Activated naive CD4-positive, alpha-beta T cell treated with Interleukin-2 at 50 U/mL for 16 hours (primary cell): ENCODE measurements at places on chromosomes 16 and 17.

DNA sequence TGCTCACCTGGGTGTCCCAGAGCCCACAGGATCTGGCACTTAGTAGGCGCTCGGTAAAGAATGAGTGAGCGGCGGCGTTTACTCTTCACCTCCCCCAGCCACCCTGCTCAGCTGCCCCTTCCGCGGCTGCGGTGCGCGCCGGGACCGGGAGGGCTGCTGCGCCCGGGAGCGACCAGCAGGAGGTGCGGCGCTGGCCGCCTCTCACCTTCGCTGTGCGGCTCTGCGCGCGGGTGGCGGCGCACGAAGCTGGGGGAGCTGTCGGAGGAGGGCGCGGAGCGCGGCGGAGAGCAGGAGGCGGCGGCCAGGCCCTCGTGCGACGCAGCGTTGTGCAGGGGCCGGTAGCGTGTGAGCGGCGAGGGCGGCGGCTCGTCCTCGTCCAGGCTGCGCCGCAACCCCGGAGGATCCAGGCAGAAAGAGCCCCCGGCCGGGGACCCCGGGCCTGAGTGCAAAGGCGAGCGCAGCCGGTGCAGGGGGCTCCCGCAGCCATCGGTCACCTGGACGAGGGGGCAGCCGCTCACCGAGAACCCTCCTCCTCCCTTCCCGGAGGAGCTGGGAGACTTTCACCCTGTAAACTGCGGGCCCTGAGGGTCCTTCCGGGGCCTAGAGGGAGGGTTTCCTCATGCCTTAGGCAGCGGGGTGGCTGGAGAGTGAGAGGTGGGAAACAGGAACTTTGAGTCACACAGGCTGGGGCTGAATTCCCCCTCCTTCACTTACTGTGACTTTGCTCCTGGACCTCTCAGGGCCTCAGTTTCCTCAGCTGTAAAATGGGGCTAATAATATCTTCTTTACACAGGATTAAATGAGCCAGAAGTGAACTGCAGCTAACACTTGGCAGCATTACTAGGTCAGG lies 12.5 kb downstream of the SAMD14 start:
- peak; percentile 71 for DNase-seq

DNA sequence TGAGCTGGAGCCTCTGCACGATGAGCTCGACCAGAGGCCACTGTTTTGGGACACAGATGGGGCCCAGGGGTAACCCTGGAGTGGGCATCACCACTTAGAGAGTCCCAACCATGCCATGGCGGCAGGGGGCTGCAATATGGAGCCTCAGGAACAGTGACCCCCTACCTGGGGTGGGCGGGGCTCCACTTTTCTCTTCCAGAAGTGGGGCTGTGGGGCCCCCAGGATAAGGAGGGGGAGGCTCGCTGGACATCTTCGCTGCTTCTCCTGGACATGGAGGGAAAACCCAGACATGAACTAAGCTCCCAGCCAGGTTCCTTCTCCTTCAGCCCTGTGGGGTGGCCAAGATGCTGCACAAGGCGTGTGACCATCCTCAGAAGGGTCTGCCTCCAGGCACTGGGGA lies 24.7 kb downstream of the CDIP1 start:
- DNase-seq, result no peak

GRCh38 chr16:85185303-85186100 lies 73.2 kb upstream of the CIBAR2 start:
- no peak for DNase-seq

DNA sequence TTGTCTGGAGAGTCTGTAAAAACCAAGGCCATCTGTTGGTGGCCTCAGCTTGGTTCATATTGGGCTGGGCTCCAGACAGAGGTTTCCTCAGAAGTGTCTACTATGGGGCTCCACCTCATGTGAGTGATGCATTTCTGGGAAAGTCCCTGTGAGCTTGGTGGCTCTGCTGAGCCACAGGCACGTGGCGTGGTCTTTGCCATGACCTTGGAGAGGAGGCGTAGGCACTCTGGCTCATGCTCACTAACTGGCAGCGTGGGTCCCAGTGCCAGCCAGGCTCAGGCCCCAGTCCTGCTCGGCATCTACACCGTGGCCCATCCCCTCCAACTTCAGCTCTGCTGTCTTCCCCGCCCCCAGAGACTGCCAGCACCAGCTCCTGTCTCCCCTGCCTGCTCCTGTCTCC lies 10.7 kb upstream of the SMTNL2 start:
- peak; percentile 80 for DNase-seq

- DNase-seq, result peak; percentile 36
Observed at GRCh38 chr16:69494991-69495392, 70.6 kb downstream of the CYB5B start.

- no peak for DNase-seq
Observed at GRCh38 chr17:81866440-81867169, 4.5 kb downstream of the ARHGDIA start.

DNA sequence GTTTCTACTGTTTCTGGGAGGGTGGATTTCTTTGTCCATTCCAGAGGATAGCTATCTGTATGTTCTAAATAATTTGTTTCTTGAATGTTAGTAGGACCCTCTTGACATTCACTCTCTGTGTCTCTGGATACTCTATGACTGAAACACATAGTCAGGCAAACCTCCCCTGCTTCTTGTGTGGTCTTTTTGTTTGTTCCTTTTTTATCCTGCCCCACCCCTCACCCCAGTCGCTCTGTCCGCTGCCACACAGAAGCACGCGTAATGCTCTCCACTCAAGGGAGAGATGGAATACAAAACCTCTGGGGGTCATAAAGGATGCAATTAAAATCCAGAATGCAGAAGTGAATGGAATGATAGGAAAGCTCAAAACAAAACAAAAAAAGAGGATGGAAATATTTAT lies 253.1 kb downstream of the RBFOX1 start:
- no peak for DNase-seq

GRCh38 chr16:78645657-78646056 lies 546.2 kb downstream of the WWOX start:
- DNase-seq, result no peak

GRCh38 chr17:65987988-65988387 lies 203.9 kb downstream of the CEP112 start:
- no peak for DNase-seq

DNA sequence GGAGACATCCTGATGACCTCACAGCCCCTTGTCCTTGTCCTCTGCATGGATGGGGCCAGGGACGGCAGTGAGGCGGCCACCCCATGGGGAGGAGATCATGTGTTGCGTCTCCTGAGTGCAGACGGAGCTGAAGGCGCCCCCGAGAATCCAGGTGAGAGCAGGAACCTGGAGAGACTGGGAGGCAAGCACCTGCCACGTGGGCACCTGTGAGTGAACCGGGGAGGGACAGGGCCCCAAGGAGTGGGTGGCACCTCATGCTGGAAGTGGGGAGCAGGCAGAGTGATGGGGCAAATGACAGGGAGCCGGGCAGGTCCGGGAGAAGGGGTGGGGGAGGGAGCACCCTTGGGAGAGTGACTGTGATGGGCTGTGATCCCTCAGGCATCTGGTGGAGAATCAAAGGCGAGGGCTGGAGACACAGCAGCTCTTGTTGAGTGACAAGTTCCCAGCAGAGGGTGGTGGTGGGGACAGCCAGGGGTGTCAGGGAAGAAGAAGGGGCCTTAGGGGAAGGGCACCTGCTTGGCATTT lies 174.3 kb upstream of the CHMP6 start:
- DNase-seq, result no peak

- no peak for DNase-seq
Observed at GRCh38 chr17:69796078-69796477, 278.9 kb upstream of the KCNJ16 start.

- DNase-seq, result peak; percentile 33
Observed at GRCh38 chr17:5585836-5586521, 1.7 kb upstream of the NLRP1 start.
